Stomach (tissue), 19 donors: ENCODE measurements at places on chromosomes 1 and 21. TPM values are rescaled to one million over a fixed set of nuclear protein-coding genes. Genes with fewer than 3 reads are reported as not detected.

- H3K4me1 ChIP-seq: no peaks in the 10 kb centered on the region
- no peak for DNase-seq
- H3K4me3 ChIP-seq: no peak overlapping the region
- H3K27me3 ChIP-seq: peaks cover 24% of the 10 kb centered on the region
- no peak overlapping the region for H3K27ac ChIP-seq
- H3K36me3 ChIP-seq: no peaks in the 10 kb centered on the region
These were observed 69.1 kb upstream of the STUM start for GRCh38 chr1:226479474-226479873.

PDC gene
- total RNA-seq: not detected

- no peaks in the 10 kb centered on the region for H3K36me3 ChIP-seq
- H3K27me3 ChIP-seq: no peaks in the 10 kb centered on the region
- DNase-seq: no peak
- H3K27ac ChIP-seq: no peak overlapping the region
- no peaks in the 10 kb centered on the region for H3K4me1 ChIP-seq
- H3K4me3 ChIP-seq: no peak overlapping the region
These were observed 36.0 kb downstream of the F5 start for GRCh38 chr1:169550294-169550693.

- peak overlapping the region; percentile 3 for H3K27ac ChIP-seq
- H3K27me3 ChIP-seq: no peaks in the 10 kb centered on the region
- DNase-seq: no peak
- H3K4me3 ChIP-seq: no peak overlapping the region
- peaks cover 67% of the 10 kb centered on the region for H3K4me1 ChIP-seq
- no peaks in the 10 kb centered on the region for H3K36me3 ChIP-seq
These were observed 11.9 kb downstream of the CDK18 start for GRCh38 chr1:205516362-205516761.

DNA sequence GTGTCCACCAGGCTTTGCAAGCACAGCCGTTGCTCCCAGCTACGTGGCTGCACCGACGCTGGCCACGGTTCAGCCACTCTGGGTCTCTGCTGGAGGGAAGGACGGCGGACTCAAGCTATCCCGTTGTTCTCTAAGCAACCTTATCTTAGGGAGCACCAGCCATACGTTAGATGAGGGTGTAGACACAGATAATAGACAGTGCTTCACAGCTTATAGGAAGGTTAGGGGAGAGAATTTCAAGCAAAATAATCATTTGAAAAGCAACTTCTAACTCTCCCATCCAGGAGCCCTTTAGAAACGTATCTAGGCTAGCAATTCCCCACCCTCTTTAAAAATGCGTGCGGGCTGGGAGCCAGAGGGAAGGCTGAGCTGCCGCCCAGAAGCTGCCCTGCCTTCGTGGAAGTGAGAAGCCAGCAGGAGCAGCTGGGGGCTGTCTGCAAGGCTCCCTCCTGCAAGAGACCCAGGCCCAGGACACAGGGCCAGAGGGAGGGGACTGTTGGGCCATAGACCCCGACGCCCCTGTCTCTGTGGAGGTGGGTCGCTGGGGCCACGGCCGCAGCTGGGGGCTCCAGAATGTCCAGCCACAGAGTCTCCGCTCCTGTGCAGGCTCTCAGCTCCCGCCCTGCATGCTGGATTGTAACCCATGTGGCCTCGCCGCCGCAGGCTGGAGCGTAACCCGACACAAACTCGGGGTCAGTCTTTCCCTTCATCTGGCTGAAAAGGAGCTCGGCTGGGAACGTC is 31.2 kb upstream of the COL6A2 start:
- no peaks in the 10 kb centered on the region for H3K36me3 ChIP-seq
- H3K27me3 ChIP-seq: no peaks in the 10 kb centered on the region
- H3K27ac ChIP-seq: peak overlapping the region; percentile 87
- H3K4me3 ChIP-seq: no peak overlapping the region
- peak; percentile 49 for DNase-seq

DNA sequence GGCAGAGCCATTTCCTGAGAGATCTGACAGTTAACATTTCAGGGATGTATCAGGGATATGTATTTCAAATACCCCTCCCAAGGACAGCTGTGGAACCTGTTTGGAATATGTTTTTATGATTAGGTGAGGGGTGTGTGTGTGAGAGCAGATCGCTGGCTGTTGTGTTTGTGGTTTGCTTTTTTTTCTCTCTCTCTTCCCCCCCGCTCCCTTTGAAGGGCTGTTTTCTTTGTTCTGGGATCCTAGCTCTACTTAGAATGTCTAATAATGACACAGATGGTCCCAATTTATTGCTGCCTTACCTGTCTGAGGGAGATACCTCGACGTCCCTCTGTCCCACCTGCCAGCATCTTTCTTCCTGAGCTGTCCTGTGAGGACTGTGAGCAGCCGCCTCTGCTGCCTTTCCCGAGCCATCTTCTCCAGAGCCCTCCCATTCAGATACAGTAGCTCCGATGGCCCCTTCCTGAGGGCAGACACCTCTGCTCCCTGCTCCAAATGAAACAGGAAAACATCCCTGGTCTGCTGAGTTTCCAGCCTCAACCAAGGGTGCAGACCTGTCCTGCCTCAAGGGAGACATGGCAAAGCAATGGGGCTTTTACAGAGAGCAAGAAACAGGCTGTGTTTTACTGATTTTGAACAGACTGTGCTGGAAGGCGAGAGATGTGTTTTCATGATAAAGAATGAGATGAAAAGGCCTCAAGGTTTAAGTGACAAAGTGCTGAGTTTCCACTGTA is 138.0 kb upstream of the TNR start:
- H3K36me3 ChIP-seq: no peaks in the 10 kb centered on the region
- no peak for DNase-seq
- H3K27me3 ChIP-seq: no peaks in the 10 kb centered on the region
- no peak overlapping the region for H3K27ac ChIP-seq
- no peak overlapping the region for H3K4me3 ChIP-seq
- no peaks in the 10 kb centered on the region for H3K4me1 ChIP-seq

GRCh38 chr1:22343456-22344328 is 108.0 kb upstream of the ZBTB40 start:
- peaks cover 9% of the 10 kb centered on the region for H3K4me1 ChIP-seq
- no peaks in the 10 kb centered on the region for H3K36me3 ChIP-seq
- H3K27ac ChIP-seq: no peak overlapping the region
- no peak overlapping the region for H3K4me3 ChIP-seq
- peaks cover 41% of the 10 kb centered on the region for H3K27me3 ChIP-seq

DNA sequence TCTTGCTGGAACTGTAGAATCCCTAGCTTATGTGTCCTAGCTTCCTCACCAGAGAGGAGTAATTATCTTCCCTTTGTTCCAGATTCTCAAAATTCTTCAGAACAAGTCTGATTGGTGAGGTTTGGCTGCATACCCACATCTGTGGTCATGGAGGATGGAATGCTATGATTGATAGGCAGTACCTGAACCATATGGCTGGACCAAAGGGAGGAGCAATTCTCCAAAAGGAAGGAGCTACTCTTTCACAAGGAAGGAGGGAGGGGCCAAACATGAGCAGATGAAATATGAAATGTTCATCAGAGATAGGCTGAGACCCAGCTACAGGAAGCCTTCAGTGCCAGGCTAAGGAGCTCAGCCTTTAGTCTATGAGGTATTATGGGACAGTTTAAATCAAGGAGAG is 5.0 kb upstream of the RNF19B start:
- H3K36me3 ChIP-seq: no peaks in the 10 kb centered on the region
- no peak overlapping the region for H3K4me3 ChIP-seq
- H3K27ac ChIP-seq: no peak overlapping the region
- peaks cover 11% of the 10 kb centered on the region for H3K27me3 ChIP-seq
- H3K4me1 ChIP-seq: peaks cover 9% of the 10 kb centered on the region

DNA sequence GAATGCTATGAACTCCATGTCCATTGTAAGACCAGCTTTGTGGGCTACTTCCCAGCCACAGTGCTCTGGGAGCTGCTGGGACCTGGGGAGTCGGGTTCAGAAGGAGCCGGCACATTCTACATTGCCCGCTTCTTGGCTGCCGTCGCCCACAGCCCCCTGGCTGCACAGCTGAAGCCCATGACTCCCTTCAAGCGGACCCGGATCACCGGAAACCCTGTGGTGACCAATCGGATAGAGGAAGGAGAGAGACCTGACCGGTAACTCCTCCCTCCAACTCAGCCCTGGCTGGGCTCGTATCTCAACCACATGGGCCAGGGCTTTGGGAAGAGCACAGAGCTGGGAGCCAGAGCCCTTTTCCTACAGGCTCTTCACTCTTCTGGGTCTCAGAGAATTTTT is 15.4 kb downstream of the MOV10 start:
- no peaks in the 10 kb centered on the region for H3K4me1 ChIP-seq
- no peaks in the 10 kb centered on the region for H3K27me3 ChIP-seq
- no peak overlapping the region for H3K27ac ChIP-seq

GRCh38 chr21:45850181-45850580 is 131.4 kb upstream of the COL6A1 start:
- H3K4me1 ChIP-seq: no peaks in the 10 kb centered on the region
- no peak overlapping the region for H3K27ac ChIP-seq
- H3K4me3 ChIP-seq: no peak overlapping the region
